Activated naive CD4-positive, alpha-beta T cell treated with anti-CD3 and anti-CD28 coated beads for 36 hours (primary cell): ENCODE measurements at places on chromosomes 2 and 18. TPM values are rescaled to one million over a fixed set of nuclear protein-coding genes. Genes with fewer than 3 reads are reported as not detected.

DNA sequence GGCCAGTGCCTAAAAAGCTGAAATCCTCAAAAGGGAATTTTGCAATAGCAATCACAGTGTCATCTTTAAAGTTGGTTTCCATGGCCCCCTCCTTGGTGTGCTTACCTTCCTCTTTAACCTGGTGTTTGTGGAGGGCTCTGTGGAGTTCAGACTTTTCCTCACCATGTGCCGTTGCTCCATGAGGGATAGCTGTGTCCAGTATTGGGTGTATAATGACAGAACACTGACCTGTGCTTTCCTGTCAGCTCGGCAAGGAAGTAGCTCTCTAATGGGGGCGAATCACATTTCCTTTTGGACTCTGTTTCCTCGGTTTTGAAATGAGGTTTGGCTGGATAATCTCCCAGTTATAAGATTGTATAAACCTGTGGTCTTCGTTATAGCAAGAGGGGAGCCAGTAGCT lies 166.0 kb upstream of the DAPL1 start:
- H3K27me3 ChIP-seq: no peaks in the 10 kb centered on the region
- no peak overlapping the region for H3K27ac ChIP-seq
- peaks cover 28% of the 10 kb centered on the region for H3K36me3 ChIP-seq
- no peaks in the 10 kb centered on the region for H3K4me1 ChIP-seq

DNA sequence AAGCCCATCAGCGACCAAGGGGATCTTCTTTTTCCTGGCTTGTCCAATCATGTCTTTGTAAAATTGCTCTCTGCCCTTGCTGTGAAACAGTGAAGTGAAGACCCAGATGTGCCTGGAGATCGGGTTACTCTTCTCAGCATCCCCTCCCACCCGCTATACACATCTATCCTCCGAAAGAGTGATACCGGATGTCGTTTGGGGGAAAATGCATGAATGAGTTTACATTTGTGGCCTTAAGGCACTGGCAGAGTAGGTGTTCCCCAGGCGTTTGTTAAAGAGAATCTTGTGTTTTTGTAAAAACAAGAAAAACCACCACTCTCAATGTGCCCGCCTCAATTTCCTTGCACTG lies 528.3 kb downstream of the CMPK2 start:
- no peak overlapping the region for H3K4me3 ChIP-seq
- DNase-seq: no peak
- no peaks in the 10 kb centered on the region for H3K4me1 ChIP-seq
- no peaks in the 10 kb centered on the region for H3K36me3 ChIP-seq
- no peak overlapping the region for H3K27ac ChIP-seq

Gene CHRND
- not detected for total RNA-seq

Gene AGFG1
- total RNA-seq: 157 TPM

Gene ANKRD30B
- not detected for total RNA-seq
